Central memory CD4-positive, alpha-beta T cell (primary cell): ENCODE measurements at places on chromosomes 13 and 19.
A peak's percentile ranks its signal among the peaks of the same experiment; 100 is the strongest.

- no peak for DNase-seq
These were observed 66.5 kb downstream of the NDFIP2 start for GRCh38 chr13:79547211-79548195.

DNA sequence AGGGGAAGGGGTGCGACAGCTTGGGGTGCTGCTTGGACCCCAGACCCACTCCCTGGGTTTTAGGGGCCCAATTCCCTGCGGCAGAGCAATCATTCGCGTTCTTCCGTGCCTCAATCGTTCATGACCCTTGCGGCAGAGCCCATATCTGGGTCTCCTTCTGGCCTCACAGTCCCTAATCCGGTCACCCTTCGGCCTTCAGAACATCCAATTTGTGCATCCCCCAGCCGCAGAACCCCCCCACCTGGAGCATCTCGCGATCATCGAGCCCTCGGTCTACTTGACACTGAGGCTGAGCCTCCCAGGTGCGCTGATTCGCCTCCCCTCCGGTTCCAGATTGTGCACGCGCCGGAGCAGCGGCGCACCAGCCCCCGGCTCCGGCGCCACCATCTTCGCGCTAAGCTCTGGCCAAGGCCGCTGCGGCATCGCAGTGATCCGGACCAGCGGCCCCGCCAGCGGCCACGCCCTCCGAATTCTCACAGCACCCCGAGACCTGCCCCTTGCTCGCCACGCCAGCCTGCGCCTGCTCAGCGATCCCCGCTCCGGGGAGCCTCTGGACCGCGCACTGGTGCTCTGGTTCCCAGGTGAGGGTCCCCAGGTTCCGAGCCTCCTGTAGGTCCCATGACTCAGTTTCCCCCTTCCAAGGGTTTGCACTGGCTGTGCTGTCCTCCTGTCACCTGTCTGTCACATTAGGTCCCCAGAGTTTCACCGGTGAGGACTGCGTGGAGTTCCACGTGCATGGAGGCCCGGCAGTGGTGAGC lies 501 bp downstream of the GTPBP3 start:
- no peak for DNase-seq

DNA sequence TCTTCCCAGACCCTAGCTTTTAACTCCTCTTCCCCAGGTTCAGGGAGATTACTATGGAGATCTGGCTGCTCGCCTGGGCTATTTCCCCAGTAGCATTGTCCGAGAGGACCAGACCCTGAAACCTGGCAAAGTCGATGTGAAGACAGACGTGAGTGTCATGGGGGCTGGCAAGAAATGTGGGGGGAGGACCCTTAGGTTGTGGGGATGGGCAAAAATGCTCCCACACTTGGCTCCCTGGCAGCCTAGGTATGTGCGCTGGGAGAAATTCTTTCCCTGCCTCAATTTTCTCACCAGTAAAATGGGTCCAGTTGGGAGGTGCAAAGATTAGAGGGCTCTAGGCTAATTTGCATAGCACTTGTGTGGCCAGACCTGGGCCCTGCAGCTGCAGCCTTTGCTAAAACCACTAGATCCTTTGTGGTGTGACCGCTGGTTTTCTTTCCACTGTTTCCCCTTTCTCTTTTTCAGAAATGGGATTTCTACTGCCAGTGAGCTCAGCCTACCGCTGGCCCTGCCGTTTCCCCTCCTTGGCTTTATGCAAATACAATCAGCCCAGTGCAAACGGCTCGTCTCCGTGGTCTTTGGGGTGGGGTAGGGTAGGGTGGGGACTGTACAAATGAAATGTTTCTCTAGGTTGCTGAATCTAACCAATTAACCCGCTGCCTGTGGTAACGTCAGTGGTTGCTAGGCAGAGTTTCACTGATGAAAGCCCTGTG lies 959 bp upstream of the RAB4B start:
- peak; percentile 86 for DNase-seq

DNA sequence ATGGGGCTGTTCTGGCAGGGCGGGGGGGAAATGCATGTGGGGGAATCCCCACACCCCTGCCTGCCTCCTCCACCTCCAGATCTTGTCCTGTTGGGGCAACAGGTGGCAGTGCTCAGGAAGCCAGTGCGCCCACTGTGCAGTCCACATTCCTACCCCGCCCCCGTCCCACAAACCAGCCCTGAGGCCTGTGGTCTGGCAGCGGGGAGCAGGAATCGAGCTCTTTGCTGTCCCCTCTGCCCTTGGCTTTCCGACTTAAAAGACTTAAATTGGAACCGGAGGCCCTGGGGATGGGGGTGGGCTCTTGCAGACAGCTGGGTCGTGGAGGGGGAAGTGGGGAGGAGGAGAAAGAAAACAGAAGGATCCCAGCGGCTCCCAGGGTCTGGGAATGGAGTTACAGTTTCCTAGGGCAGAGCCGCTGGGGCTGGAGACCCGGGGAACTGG lies 4.3 kb downstream of the NANOS3 start:
- DNase-seq, result no peak

- DNase-seq, result no peak
These were observed 27.5 kb upstream of the TFDP1 start for GRCh38 chr13:113557013-113557412.

- peak; percentile 66 for DNase-seq
These were observed 6.5 kb upstream of the TIMM50 start for GRCh38 chr19:39474139-39474620.

DNA sequence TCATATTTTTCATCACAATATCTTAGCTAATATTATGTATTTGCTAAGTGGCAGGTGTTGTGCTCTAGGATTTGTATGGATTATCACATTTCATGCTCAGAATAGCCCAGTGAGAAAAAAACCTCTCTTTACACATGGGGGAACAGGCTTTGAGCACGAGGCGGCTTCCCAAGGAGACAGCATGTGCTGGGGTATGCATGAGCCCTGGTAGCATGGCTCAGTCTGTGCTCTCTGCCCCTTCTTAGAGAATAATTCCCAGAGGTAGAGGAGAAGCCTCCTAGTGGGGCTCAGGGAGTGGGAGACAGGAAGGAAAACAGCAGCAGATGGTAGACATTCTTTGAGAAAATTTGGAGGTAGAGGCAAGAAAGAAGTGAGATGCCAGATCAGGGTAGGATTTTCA lies 31.6 kb downstream of the RNASEH2B start:
- DNase-seq, result no peak

GRCh38 chr19:9674663-9675357 lies at the start of gene ZNF562:
TSS of gene ZNF562 (minus strand) at chr19:9675100. CDS start at chr19:9660744, 14,356 bp downstream.
- DNase-seq, result peak; percentile 72

DNA sequence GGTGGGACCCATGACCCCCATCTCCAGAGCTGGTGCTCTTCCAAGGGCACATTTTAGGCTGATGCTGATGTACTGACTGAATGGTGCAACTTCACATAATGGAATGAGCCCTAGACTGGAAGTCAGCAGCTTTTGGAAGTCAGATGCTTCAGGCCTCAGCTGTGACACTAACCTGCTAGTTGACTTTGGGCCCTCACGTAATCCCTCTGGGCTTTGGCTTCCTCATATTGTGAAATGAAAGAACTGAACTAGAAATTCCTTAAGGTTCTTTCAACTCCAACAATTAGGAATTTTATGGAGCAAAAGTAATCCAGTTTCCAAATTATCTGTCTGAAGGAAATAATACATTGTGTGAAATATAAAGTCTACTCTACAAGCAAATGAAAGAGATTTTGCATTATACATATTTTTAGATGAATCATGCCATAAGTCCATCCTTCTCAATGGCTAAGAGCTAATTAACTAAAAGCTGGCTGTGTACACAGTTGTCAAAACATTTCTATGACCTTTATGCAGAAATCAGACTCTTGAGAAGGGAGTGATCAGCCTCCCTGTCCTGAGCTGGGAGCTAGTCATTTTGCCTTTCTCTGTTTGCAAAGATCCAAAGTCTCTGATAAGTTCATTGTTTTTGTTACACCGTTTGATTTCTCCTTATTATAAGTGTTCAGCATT lies 204.2 kb downstream of the DCLK1 start:
- DNase-seq, result no peak

GRCh38 chr19:31350693-31351055 lies 1.4 kb upstream of the TSHZ3 start:
- DNase-seq, result no peak

DNA sequence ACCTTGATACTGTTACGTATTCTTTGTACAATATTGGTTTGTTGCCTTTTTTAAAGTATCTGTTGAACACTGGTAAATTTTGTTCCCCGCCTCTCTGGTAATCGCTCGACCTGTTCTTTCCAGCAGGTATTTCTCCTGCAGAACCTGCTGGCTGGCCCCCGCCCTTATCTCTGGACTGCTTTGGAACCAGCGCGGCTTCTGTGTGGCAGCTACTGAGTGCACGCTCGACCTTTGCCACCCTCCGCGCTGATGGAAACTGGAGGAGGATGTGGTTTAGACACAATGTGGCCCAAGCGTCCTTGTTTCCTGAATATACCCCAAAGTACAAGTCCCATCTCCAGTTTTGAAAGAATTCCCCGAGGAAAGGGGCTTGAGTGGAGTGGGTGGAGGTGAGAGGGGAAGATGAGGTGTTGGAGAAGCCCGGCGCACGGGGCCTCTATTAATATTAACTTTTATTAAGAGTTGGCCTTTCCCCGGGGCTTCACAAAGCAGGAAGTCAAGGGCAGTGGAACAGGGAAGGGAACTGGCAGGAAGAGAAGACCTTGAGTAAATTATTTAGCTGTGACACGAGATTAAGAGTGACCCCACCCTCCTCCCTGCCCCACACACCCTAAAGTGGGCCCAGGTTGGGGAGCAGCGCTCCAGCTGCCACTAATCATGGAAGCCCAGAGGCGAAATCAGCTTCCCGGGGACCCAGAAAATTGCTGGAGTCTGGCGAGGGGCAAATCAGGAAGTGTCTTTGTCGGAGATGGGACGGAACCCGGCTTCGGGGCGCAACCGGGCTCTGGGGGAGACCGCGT lies 16.0 kb downstream of the CDX2 start:
- DNase-seq, result no peak

- DNase-seq, result no peak
These were observed 420.8 kb upstream of the GPC6 start for GRCh38 chr13:92805766-92806165.

GRCh38 chr13:22428188-22428828 lies 752.5 kb upstream of the SGCG start:
- DNase-seq, result no peak
